ENCODE measurements at places on chromosomes 2 and 18.

DNA sequence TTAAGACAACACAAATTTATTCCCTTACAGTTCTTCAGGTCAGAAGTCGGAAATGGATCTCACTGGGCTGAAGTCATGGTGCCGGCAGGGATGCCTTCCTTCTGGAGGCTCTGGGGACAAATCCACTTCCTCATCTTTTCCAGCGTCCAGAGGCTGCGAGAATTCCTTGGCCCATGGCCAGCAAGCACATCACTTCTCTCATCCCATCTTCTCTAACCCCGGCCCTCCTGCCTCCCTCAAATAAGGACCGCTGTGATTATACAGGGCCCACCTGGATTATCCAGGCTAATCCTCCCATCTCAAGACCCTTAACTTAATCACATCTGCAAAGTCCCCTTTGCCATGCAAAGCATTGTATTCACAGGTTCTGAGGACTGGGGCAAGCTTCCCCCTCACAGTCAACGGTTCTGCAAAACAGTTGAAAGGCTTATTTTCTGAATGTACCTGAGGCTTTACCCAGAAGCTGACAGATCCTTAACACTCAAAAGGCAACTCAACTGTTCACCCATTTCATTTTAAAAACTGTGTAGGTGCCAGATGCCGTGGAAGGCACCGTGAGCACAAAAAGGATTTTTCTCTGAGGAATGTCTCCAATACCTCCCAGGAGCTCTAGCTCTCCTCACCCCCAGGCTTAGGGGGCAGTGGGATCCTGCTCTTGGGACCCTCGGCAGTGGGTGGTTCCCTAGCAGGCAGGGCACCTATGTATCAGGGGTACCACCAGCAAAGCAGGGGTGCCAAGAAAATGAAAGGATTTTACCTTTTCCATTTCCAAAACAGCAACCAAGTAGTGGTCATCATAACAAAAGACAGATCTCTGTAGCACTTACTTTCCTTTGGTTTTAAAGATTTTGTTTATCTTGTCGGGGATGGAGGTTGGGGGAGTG lies 84.0 kb downstream of the KCTD1 start:
- H3K4me3 ChIP-seq = no peak overlapping the region
- H3K4me1 ChIP-seq = no peaks in the 10 kb centered on the region
- no peak for DNase-seq
- H3K27me3 ChIP-seq = no peaks in the 10 kb centered on the region
- H3K36me3 ChIP-seq = no peaks in the 10 kb centered on the region

GRCh38 chr2:18833941-18834340 lies 244.6 kb upstream of the NT5C1B start:
- H3K4me1 ChIP-seq = no peaks in the 10 kb centered on the region
- DNase-seq = no peak
- H3K36me3 ChIP-seq = no peaks in the 10 kb centered on the region
- no peak overlapping the region for H3K27ac ChIP-seq

DNA sequence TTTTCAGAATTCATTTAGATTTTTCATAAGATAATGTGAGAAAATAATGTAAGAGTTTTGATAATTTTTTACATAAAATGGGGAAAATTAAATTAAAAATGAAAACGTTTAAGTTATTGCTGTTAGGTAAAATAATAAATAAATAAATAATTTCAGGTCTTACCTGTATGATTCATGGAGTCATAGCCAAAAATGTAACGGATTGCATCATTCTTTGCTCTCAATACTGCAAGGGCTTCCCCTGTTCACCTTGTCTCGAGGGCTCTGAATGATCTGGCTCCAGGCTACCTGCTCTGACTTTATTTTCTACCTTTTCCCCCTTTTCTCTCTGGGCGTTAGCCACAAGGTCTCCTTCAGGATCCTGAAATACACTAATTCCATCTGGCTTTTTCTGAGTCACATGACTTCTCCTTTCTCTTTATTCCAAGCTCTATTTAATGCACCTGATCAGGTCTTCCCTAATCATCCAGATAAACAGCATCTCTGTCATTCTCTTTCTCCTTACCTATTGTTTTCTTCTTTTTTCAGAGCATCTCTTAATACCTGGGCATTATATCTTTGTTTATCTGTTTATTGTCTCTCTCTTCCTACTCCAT lies 30.0 kb upstream of the CFAP36 start:
- DNase-seq = no peak
- no peaks in the 10 kb centered on the region for H3K36me3 ChIP-seq
- no peak overlapping the region for H3K4me3 ChIP-seq
- H3K27me3 ChIP-seq = peaks cover 5% of the 10 kb centered on the region
- H3K27ac ChIP-seq = no peak overlapping the region

- DNase-seq = no peak
- H3K27me3 ChIP-seq = peaks cover 6% of the 10 kb centered on the region
Observed at GRCh38 chr2:60629801-60630385, 76.4 kb upstream of the BCL11A start.

All from CD4-positive, CD25-positive, alpha-beta regulatory T cell (primary cell).